ENCODE measurements at places on chromosomes 6 and 20. TPM values are rescaled to one million over a fixed set of nuclear protein-coding genes. Genes with fewer than 3 reads are reported as not detected.

Gene RALY
- polyA plus RNA-seq, result 130 TPM

Gene CD40
- not detected for polyA plus RNA-seq

Gene KHDRBS2
- polyA plus RNA-seq, result not detected

Gene PAX1
- polyA plus RNA-seq, result not detected

Gene PNPLA1
- not detected for polyA plus RNA-seq

Measured in SK-N-SH (cell line).